ELR (cell line): ENCODE measurements at places on chromosomes 13 and 19.

GRCh38 chr19:29771708-29772414 lies 39.9 kb upstream of the CCNE1 start:
- DNase-seq, result peak; percentile 66

- no peak for DNase-seq
Measured at GRCh38 chr13:99746637-99747402, 224.7 kb downstream of the ZIC5 start.

GRCh38 chr19:11141937-11142527 lies 13.6 kb downstream of the SPC24 start:
- no peak for DNase-seq

- no peak for DNase-seq
Measured at GRCh38 chr13:101384929-101385328, 31.4 kb downstream of the NALCN start.

GRCh38 chr13:45851171-45851921 lies at the start of gene SIAH3:
SIAH3 (minus strand) TSS chr13:45851753; CDS start chr13:45851629, 124 bp downstream.
- peak; percentile 19 for DNase-seq

GRCh38 chr13:102651892-102652291 lies 43.0 kb downstream of the METTL21C start:
- DNase-seq, result peak; percentile 23

GRCh38 chr19:1213391-1214286 lies 8.1 kb downstream of the STK11 start:
- DNase-seq, result peak; percentile 88
